ENCODE measurements at places on chromosomes 2 and 18. TPM values are rescaled to one million over a fixed set of nuclear protein-coding genes. Genes with fewer than 3 reads are reported as not detected.

The RAPGEF4 gene
- 6.7 TPM for total RNA-seq

The ERBB4 gene
- 28.6 TPM for total RNA-seq

The ANKRD53 gene
- 1.9 TPM for total RNA-seq

The NXPH2 gene
- not detected for total RNA-seq

The DCC gene
- total RNA-seq = 0.78 TPM

- DNase-seq = no peak
Observed at GRCh38 chr2:187011206-187011832, 162.3 kb upstream of the ZSWIM2 start.

- no peak for DNase-seq
Observed at GRCh38 chr2:122635686-122636085, 880.2 kb downstream of the TSN start.
